Parietal lobe (tissue), 2 donors: ENCODE measurements at places on chromosomes 6 and 20. TPM values are rescaled to one million over a fixed set of nuclear protein-coding genes. Genes with fewer than 3 reads are reported as not detected.

Gene MYMX
- not detected for total RNA-seq

Gene AGPAT1
- total RNA-seq: 19.1 TPM

Gene MEI4
- 0.31 TPM for total RNA-seq

Gene ULBP3
- total RNA-seq: 6.3 TPM

Gene DEFB126
- total RNA-seq: not detected

Gene PROKR2
- total RNA-seq: 44.8 TPM

Gene FAM217A
- total RNA-seq: not detected

Gene CCN5
- total RNA-seq: not detected

Gene ALDH5A1
- total RNA-seq: 13.5 TPM
